ENCODE measurements at places on chromosomes 5 and 9.

- no peak for DNase-seq
Measured at GRCh38 chr9:32928912-32929311, 72.5 kb downstream of the APTX start.

- no peak for DNase-seq
Measured at GRCh38 chr5:57659886-57660285, 177.3 kb upstream of the ACTBL2 start.

DNA sequence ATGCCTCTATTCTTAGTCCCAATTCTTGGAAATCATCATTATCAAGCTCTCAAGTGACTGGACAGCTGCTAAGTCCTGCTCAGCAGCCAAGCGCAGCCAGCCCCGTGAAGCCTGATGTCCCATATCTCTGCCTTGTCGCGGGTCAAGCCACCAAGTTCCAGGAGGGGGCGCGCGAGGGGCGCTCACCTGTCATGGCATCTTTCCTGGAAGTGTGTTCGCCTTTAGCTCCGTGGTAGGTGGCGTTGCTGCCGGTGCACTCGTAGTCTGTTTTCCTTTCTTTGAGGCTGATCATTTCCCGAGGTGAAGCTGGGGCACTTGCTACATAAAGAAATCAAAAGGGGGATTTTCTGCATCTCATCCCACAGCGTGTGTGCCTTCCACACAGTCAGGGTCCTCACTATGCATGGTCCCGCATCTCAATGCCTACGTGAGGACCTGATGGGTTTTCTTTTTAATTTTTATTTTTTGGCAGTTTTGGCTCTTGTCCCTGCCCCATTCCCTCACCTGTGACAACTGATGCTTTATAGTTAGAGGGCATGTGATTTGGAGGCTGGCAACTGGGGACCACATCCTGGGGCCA, 227.0 kb upstream of the DAP start:
- DNase-seq = no peak

DNA sequence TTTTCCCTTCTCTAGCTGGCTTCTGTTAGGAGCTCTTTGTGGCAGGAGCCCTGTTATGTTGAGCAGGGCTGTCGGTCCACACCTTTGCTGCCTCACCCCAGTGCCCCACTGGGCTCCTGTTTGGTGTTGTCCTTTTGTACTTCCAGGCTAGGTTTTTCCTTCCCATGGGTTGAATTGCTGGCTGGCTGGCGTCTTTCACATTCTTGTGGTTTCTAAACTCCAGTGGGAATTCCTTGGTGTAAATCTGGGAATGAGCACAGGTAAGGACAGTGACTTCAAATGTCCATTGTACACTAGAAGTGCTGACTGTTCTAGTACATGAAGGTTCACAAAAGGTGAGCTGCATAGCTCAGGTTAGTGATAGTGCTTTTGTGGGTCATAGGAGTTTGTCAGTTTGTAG, 30.4 kb downstream of the RASGRF2 start:
- no peak for DNase-seq

DNA sequence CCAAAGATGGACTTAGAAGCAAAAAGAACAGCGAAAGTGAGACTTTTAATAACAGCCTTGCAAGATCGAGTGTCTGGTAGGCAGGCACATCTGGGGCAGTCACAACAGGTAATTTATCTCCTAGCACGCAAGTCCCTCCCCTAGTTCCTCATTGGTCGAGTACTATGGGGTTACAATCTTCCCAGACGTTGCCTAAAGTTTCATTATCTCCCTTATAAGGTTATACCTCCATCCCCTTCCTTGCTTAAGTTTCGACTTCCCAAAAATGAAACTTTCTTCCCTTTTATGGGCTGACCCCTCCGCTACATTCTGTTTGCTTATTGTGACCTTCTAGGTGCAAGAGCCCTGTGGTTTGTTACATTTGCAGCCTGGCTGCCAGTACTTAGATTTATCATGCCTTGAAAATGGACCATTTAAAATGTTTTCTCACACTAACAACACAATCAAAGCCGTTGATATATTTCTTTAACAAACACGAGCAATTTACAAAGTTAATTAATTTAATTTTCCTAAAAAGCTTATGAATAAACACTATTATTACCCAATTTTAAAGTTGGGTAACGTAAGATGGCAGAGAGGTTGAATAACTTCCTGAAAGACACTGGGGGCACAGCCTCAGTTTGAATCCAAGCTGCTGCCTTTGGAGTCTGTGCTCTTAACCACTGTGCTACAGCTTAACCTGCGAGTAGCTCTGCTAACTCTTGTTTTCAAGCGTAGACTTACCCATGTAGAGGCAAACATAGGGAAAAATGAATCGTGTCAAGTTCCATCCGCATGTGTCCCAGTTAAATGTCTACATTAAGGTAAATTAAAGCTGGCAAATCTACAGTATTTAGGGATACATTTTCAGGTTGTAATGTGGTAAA, 91.7 kb downstream of the EDIL3 start:
- DNase-seq = no peak

- no peak for DNase-seq
Measured at GRCh38 chr9:75372499-75373268, 284.4 kb downstream of the OSTF1 start.

- DNase-seq = no peak
Measured at GRCh38 chr9:101119206-101119819, 90.8 kb downstream of the PLPPR1 start.

- no peak for DNase-seq
Measured at GRCh38 chr9:86946201-86947145, 833 bp downstream of the GAS1 start.

DNA sequence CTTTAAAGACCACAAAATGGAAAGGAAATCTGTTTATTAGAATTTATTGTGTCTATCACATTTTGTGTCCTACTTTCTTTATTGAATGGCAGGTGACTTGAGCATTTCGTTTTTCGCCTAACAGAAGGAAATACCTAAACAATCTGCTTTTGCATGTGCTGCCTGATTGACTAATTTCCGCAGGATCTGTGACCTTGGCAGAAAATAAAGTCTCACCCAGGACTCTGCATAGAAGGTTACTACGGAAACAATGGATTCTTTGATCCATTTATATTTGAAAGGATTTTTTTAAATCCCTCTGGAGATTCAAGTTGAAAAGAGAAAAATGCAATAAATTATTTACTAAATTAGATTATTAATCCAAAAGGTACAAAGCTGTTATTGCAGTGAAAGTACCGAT, 61.0 kb upstream of the CAST start:
- DNase-seq = no peak

- no peak for DNase-seq
Measured at GRCh38 chr5:37598733-37599132, 219.6 kb downstream of the WDR70 start.

All from smooth muscle cell of the brain vasculature (primary cell).